ENCODE measurements at places on chromosomes 3 and 15. TPM values are rescaled to one million over a fixed set of nuclear protein-coding genes. Genes with fewer than 3 reads are reported as not detected.

The HRG gene
- not detected for total RNA-seq

The GOLGA8G gene
- not detected for total RNA-seq

The PYGO1 gene
- total RNA-seq: 7.5 TPM

The ITIH1 gene
- total RNA-seq: not detected

The TTLL13 gene
- total RNA-seq: not detected

The TM4SF18 gene
- not detected for total RNA-seq
